RWPE2 (cell line): ENCODE measurements at places on chromosomes 2 and 18.

DNA sequence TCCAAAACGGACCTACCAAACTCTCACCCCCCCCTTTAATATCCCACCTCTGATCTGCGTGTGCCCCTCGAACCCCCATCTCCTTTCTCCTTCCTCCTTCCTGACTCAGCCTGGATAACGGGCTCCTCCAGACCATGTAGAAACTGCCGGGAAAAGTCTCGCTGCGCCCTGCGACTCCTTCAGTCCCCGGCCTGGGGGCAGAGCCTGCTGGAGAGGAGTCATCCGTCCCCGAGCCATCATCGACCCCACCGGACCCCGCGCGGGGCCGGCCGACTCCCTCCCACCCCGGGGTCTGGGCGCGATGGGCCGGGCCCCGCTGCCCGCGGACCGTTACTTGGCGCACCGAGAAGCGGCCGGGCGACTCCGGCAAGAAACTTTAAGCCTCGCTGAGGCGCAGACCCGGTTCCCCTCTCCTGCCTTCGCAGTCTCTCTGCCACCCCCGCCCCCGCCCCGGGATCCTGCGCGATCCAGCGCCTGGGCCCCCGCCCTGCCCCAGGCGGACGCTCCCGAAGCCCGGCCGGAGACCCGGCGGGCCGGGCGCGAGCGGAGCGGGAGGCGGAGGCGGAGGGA is 3.4 kb downstream of the ZEB2 start:
- DNase-seq, result no peak

DNA sequence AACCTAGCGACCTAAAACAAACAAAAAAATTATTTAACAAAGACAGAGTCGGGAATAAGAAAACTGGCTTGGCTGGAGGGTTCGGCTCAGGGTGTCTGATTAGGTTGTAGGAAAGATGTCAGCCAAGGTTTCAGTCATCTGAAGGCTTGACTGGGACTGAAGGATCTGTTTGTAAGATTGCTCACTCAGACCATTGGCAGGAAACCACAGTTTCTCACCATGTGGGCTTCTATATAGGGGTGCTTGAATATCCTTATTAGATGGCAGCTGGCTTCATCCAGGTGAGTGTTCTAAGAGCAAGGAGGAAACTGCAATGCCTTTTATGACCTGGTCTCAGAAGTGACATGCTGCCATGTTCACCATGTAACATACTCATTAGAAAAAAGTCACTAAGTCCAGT is 999 bp upstream of the IL36B start:
- no peak for DNase-seq

- DNase-seq, result no peak
These were observed 617 bp downstream of the CCDC142 start for GRCh38 chr2:74481961-74482800.

GRCh38 chr2:160402997-160403979 is 90.3 kb downstream of the RBMS1 start:
- DNase-seq, result no peak

DNA sequence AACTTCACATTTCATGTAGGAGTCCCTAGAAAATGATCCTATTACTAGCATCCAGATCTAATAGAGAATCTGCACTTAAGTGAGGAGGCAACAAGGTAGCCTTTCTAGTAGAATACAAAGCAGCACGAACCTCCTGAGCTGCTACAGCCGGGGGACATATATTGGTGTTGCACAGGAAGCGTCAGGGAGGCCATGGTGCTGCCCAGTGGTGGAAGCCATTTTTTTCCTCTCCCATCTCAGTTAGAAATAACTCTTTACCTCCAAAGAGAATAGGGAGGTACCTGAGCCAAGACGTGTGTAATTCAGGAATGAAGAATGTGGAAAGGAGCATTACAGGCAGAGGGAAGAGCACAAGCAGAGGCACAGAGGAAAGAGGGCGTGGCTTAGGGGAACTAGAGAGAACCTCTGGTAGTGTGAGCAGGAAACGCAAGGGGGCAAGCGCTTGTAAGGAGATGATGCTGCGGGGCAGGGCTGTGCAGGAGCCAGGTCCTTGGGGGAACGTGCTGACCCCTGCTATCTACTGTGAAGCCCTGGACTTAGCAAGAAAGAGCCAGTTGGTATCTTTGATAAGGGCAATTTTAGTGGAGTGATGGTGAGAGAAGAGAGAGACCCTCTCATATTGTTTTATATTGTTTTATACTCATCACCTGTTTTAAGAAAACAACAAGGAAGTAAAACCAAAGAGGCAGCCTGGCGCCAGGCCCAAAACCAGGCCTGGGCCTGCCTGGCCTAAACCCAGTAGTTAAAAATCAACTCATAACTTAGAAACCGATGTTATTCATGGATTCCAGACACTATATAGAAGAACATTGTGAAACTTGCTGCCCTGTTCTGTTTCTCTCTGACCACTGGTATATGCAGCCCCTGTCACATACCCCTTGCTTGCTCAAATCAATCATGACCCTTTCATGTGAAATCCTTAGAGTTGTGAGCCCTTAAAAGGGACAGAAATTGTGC is 50.0 kb upstream of the TTC39C start:
- DNase-seq, result no peak

GRCh38 chr2:1153920-1154319 is 203.3 kb downstream of the SNTG2 start:
- no peak for DNase-seq

- no peak for DNase-seq
These were observed 27.5 kb downstream of the SMCHD1 start for GRCh38 chr18:2683055-2683454.

DNA sequence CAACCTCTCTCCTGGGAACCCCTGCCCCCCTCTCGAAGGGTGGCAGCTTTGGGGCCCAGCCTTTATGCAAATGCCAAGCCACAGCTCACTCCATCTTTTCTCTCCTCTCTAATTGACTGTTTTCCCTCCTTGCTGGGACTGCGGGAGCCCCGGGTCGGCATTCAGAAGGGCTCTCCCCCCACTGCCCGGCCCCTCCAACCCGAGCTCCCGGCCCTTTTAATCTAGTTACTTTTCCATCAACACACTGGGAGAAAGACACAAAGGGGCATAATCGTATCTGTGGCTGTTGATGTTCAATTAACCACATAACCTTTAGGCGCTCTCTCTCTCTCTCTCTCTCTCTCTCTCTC is 95.4 kb downstream of the INHBB start:
- DNase-seq, result no peak

DNA sequence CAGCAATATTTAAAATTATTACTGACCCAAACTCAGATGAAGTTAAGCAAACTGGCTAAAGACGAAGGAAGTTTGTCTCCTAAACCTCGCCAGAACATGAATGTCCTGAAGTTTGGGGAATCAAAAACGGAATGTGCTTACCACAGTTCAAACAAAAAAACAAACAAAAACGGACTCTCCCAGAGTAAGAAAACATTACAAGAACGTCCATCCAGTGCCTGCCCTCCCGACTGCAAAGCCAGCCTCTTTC is 1.1 kb downstream of the KANSL1L start:
- DNase-seq, result no peak

DNA sequence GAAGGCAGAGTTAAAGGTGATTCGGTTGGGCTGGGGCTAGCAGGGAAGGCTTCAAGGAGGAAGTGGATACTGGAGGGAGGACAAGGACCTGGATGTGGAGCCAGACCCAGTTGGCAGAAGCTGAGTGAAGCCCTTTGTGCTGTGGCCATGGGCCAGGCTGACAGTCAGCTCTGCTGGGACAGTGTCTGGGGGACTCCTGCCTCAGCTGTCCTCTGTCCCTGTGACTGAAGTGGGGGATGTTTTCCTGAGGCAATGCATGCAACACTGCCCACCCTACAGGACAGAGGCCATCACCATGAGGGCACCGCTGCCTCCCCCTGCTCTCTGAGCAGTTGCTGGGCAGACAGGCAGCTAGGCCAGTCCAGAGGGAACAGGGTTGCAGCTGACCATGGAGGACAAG is 40.0 kb downstream of the ST8SIA5 start:
- no peak for DNase-seq

DNA sequence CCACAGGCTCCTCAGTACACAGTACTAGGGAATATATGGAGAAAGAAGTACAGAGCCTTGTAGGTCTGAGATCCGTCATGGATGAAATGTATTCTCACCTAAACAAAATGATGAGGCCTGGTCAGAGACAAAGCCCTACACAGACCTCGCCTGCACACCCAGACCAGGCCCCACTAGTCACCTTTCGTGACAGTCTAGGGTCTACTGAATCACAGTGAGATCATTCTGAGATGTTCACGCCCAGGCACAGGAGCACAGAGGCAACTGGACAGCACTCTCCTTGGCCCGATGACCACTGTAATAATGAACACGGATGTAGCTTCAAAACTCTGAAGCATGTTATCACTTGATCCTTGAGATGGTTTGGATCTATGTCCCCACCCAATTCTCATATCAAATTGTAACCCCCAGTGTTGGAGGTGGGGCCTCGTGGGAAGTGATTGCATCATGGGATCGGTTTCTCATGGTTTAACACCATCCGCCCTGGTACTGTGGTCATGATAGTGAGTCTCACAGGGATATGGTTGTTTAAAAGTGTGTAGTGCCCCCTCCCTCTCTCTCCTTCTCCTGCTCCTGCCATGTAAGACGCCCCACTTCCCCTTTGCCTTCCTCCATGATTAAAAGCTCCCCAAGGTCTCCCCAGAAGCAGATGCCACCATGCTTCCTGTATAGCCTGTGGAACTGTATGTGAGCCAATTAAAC is 15.1 kb downstream of the DOCK10 start:
- DNase-seq, result no peak

GRCh38 chr2:60453872-60454271 is 99.6 kb downstream of the BCL11A start:
- no peak for DNase-seq

DNA sequence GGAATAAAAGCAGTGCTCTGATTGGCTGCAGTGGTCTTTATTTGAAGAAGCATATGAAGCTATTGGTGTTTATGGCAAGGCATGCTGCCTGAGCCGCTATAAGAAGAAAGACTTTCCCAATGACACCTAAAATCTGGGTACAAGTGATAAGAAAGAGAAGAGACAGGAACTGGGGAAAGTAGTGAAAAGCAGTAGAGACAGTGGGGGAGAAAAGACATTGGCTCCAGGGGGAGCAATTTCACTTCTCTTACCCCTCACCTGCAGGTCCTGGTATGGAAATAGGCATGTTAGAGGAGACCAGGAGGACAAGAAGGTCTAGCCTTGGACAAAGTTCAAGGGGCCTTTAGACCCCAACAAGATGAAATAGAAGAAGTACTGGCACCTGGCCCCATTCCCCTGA is 47.1 kb downstream of the PLCL1 start:
- DNase-seq, result no peak

- DNase-seq, result no peak
These were observed 21.8 kb downstream of the COL6A3 start for GRCh38 chr2:237392186-237392585.

DNA sequence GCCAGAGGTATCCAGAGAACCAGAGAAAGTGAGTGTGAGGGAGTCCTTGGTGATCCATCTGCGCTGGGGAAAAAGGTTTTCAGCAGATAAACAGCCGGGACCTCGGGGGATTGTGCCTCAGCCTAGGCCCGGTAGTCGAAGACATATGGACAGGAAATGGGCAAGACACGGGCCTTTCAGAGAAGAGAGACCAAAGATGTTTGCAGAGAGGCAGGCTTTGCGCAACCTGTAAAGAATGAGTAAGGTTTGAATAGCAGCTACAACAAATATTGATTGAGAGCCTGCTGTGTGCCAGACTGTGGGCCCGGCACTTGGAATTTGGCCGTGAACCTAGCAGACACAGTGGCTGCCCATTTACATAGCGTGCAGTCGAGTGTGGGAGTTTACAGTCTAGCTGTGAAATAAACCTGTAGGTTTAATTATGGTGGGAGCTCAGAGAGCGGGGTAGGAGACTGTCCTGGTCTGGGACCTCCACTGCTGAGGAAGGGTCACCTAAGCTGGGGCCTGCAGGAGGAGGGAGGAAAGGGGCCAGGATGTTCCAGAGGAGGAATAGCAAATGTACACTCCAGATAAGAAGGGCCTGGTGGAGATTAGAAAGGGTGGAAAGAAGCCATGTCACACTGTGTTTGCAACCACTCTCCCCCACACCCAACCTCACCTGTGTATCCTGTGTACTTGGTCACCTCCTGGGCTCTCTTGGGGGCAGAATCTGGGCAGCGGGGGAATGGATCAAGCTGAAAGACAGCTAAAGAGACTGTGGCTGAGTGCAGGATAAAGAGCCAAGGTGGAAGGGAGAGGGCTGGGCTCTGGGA is 3.0 kb downstream of the SH2D6 start:
- no peak for DNase-seq

- no peak for DNase-seq
These were observed 23.4 kb upstream of the TANK start for GRCh38 chr2:161136696-161137324.

DNA sequence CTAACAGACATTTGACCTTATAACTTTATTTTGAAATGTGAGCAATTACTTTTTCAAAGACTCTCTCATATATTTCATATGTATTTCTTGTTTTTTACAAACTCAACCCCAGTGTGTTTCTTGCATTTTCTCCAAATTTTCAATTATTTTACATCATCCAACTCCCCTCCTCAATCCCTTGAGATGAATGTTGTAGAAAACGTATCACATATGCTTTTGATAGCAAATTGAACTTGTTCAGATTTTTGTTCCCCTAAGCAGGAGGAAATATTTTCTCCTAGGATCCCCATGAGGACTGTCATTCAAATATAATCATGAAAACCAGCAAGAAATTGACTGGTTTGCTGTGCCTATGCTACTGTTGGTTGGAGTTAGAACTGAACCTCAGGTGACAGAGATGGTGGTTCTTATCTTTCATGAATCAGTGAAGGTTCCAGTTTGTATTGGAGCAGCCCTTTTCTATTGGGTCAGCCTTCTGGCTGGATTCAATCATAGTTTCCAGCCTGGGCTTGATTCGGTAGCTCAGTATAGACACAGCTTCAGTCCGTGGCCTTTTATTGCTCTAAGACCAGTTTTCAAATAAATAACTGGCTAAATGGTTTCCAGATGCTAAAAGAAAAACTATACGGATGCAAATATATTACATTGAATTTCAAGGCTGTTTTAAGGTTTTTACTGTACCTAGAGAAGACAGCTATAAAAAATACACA is 591.0 kb downstream of the EPHA4 start:
- DNase-seq, result no peak

DNA sequence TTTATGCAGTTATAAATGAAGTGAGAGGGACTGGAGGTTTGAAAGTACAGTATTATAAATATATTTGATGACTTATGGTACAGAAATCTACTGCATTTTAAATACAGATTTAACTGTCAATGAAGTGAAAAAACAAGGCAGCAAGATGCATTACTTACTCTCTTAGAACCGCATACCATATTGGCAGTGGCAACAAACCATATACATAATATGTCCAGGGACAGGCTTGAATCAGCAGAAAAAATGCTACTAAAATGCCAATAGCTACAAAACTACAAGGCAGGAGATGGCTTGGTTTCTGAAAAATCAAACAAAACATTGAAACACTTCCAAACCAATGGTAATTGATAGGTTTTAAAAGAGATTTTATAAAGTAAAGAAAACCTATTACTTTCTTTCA is 77.2 kb downstream of the PIGN start:
- no peak for DNase-seq

GRCh38 chr2:225937625-225938187 is 538.2 kb downstream of the NYAP2 start:
- DNase-seq, result no peak

- peak; percentile 59 for DNase-seq
These were observed 1.1 kb downstream of the COBLL1 start for GRCh38 chr2:164840458-164840929.
